Neural cell (in vitro differentiated cells): ENCODE measurements at places on chromosomes 5 and 9. TPM values are rescaled to one million over a fixed set of nuclear protein-coding genes. Genes with fewer than 3 reads are reported as not detected.

Gene CDX1
- not detected in 2 replicates for polyA plus RNA-seq

Gene ENTREP1
- polyA plus RNA-seq: 1.9 and 2.0 TPM in 2 replicates

Gene PRSS3
- not detected in 2 replicates for polyA plus RNA-seq

Gene FOXD4
- polyA plus RNA-seq: 2.3 and 2.5 TPM in 2 replicates
